ENCODE measurements at places on chromosomes 16 and 17. TPM values are rescaled to one million over a fixed set of nuclear protein-coding genes. Genes with fewer than 3 reads are reported as not detected.
A peak's percentile ranks its signal among the peaks of the same experiment; 100 is the strongest.

DNA sequence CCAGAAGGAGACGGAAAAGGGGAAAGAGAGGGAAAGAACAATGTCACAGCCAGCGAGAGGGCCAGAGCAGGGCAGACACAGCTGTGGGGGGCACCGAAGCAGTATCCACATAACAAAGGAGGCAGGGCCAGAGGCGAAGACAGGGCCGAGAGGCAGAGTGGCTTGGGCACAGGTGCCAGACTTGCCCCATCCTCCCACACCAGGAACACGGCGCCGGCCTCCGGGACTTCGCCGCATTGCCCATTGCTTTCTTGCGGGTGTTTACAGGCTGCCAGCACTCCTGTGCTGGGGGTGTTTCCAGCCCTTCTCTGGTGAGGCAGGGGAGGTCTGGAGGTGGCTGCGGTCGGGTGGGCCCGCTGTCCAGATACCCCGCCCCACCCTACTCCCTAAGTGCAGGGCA lies 78.0 kb downstream of the ENGASE start:
- DNase-seq: no peak

DNA sequence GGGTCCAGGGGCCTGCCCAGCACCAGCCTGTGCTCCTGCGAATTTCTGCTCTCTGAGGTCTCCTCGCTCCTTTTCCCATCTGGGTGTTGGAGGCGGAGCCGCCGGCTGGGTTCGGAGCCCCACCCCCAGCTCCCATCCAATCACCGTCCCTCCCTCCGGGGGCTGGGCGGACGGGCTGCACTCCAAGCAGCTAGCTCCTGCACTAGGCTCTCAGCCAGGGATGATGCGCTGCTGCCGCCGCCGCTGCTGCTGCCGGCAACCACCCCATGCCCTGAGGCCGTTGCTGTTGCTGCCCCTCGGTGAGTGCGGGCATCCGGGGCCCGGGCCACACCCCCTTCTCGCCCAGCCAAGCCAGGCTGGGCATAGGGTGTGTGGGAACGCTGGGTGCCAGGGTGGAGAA lies at the start of gene NRN1L:
NRN1L (plus strand) TSS at position 202 of the 400 bp plus-strand sequence; CDS start at position 221, 19 bp downstream.
- DNase-seq: peak; percentile 40

The SLC6A2 gene
- not detected for total RNA-seq

The CSH1 gene
- total RNA-seq: not detected

The MRM3 gene
- total RNA-seq: 17.2 TPM

- no peak for DNase-seq
Measured at GRCh38 chr16:27689711-27690110, 139.8 kb downstream of the KATNIP start.

The RAMP2 gene
- total RNA-seq: not detected

- DNase-seq: no peak
Measured at GRCh38 chr17:77555121-77555591, 403.3 kb upstream of the TNRC6C start.

The ACSM2A gene
- total RNA-seq: 21.7 TPM

GRCh38 chr17:1107777-1108477 lies 71.9 kb downstream of the ABR start:
- no peak for DNase-seq

The TMEM88 gene
- total RNA-seq: 0.65 TPM

The MT1M gene
- total RNA-seq: 2.8 TPM

The YPEL2 gene
- 14.2 TPM for total RNA-seq

GRCh38 chr17:44543213-44543904 lies 13.9 kb upstream of the FZD2 start:
- peak; percentile 93 for DNase-seq

The STXBP4 gene
- total RNA-seq: 72.5 TPM

DNA sequence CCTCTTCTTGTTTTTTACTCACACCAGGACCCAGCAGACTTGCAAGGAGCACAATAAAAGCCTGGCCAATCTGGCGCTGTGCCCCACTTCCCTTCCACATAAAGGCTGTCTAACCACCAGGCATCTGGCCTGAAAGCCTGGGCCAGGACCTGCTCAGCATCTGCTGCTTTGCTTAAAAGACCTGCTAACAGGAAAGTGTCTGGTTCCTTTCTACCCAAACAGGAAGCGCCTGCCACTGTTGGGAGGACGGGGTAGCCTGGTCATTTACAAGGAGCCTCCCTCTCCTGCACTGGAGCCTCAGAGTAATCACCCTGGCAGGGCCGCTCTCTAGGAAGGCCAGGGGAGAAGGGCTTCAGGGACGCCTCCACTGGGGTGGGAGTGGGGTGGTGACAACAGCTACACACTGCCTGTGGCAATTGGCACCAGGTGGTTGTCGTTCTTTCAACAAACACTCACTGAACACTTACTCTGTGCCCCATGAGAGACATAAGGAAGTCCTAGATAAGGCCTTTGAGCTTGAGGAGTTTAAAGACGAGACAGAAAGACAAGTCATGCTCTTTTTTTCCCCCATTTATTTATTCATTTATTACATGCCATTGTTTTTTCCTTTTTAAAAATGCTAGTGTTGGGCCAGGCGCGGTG lies 6.3 kb upstream of the MMP28 start:
- no peak for DNase-seq

DNA sequence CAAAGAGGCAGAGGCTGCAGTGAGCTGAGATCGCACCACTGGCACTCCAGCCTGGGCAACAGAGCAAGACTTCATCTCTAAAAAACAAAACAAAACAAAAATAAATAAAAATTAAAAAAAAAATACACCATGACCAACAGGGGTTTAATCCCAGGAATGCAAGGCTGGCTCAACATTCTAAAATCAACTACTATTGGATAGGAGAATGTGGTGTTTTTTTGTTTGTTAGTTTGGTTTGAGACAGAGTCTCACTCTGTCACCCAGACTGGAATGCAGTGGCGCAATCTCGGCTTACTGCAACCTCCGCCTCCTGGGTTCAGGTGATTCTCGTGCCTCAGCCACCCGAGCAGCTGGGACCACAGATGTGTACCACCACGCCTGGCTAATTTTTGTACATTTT lies 19.9 kb downstream of the GFOD2 start:
- DNase-seq: no peak

- DNase-seq: no peak
Measured at GRCh38 chr16:75565640-75566039, 539 bp upstream of the GABARAPL2 start.

DNA sequence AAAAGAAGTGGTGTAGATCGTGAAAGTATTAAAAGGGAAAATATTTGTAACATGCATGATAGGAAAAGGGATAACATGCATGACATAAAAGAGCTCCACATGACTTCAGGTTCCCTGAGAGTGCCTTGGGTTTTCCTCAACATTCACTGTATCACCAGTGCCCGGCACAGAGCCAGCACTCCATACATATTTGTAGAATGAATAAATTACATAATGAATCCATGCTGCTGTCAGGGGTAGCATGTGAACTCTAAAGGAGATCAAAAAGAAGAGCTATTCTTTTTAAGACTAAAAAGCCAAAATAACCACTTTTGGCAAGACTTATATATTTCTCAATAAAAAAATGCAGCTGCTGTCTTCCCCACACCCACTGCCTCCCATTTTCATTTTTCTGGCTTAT lies 2.7 kb upstream of the ZNF594 start:
- no peak for DNase-seq
